ENCODE measurements at places on chromosomes 1 and 21.

GRCh38 chr1:171595324-171595723, 26.7 kb upstream of the MYOCOS start:
- DNase-seq = no peak

GRCh38 chr1:18599086-18599485, 31.6 kb upstream of the PAX7 start:
- no peak for DNase-seq

DNA sequence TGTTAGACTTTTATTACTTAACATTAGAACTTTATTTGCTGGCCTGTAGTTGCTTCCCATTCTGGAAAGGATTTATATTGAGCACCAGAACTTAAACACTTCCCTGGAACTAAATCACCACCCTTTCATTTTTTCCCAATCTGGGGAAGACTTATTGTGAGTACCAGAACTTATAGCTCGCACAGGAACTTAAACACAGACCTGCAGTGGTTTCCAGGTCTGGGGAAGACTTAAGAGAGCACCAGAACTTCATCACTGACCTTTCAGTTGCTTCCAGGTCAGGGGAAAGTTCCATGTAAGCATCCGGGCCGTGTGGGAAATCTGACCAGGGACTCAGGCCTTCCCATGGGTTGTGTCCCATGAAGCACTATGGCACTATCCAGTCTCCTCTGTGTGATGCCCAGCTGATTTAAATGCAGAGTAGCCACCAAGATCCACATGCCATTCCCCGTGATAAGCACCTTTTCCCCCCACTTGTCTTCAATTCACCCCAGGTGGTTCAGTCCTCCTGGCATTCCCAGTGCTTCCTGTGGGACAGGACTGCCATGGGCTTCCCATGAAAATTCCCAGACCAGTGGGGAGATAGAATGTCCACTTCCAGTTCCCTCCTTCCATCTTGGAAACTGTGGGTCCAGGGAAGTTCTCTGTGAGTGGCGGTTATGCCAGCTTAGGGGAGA, 48.9 kb downstream of the C4BPA start:
- DNase-seq = no peak

DNA sequence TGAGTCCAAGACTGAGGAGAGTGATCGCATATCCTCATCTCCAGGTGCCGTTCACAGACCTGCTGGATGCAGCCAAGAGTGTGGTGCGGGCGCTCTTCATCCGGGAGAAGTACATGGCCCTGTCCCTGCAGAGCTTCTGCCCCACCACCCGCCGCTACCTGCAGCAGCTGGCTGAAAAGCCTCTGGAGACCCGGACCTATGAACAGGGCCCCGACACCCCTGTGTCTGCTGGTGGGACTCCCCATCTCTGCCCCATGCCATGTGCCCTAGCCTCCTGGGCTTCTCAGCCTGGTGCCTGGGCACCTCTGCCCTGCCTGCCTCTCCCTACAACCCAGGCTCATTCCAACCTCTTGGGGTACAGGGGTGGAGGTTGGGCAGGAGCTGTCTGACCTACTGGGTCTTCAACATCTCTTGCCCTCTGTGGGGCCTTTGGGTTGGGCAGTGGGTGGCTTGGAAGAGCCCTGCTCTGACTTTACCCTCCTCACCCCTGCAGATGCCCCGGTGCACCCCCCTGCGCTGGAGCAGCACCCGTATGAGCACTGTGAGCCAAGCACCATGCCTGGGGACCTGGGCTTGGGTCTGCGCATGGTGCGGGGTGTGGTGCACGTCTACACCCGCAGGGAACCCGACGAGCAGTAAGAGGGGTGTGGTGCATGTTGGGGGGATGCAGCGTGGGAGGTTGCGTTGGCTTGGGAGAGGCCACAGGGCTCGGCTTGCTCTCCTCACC, 7.2 kb downstream of the AMPD2 start:
- no peak for DNase-seq

- DNase-seq = no peak
Observed at GRCh38 chr1:190634134-190634533, 156.5 kb upstream of the BRINP3 start.

DNA sequence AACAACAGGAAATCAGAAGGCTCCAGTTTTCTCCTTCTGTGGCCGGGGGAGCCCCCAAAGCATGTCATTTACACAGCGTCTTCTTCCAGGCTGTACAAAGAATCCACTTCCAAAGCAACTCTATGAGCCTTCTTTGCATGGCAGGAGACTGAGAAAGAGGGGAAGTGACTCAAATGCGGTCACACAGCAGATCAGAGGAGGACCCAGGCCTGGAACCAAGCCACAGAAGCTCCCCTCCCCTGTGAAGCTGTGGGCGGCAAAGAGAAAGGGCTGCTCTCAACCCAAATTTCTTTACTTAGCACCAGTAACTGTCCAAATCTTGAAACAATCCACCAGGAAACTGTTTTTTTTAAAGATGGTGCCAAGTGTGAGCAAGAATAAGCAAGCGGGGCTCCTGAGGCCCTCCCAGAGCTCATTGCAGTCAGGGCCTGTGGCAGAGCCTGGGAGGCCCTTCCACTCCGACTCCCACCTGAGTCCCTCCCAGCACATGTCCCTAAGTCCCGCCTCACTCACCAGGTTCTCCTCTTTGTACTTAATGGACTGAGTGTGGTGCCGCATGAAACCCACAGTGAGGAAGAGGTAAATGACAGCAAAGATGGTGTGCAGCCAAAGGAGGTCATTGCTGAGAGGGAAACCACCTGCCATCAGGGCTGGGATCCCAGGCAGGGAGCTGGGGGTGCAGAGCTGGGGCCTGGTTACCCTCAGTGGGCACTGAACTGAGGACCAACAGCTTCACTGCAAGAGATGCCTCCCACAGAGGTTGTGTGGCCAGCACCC, 15.9 kb downstream of the TMEM63A start:
- DNase-seq = peak; percentile 49

DNA sequence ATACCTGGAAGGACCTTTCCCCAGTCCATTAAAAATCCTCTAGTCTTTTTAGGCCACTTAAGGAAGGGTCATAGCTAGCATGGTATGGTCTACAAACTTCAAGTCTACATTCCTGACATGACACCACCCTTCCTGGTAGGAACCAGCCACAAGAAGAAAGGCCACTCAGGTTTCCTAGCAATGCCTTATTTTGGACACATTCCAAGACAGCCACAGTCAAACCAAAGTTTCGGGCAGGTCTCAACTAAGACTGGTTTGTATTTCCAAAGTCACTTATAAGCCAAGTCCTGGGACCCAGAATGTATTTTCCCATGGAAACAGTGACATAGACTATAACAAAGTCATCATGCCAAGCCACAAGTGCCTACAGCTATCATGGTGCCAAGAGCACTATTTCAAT, 50.6 kb upstream of the SLC44A3 start:
- no peak for DNase-seq

DNA sequence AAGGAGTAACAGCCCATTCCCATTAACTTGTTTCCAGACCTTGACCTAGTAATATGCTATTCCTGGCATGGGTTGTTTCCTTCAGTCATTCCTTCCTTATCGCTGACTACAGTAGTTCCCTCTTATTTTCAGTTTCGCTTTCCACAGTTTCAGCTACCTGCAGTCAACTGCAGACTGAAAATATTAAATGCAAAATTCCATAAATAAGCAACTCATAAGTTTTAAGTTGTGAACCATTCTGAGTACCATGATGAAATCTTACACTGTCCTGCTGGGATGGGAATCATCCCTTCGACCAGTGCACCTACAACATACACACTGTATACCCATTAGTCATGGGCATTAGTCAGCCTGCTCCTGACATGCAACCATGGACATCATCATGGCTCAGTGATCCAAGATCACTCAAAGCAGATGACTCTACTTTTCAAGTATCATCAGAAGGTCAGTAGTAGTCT, 66.7 kb downstream of the CCDC30 start:
- DNase-seq = no peak

- no peak for DNase-seq
Observed at GRCh38 chr1:185672719-185673360, 61.4 kb upstream of the HMCN1 start.

DNA sequence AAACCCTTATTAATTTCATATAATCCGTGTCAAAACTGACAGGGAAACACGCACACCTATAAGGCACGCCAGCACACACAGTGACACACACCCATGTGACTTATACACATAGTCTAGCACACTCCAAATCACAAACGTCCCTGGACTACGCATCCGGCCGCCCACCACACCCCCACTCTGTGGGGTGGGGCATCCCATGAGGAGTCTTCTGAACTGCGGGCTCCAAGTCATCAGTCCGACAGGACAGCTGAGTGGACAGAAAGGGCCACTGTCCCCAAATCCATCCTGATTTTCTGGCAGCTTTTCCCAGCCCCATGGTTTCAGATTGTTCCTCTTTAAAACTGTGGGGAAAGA, 829 bp downstream of the PEA15 start:
- peak; percentile 26 for DNase-seq

GRCh38 chr1:246576709-246577032, 10.4 kb downstream of the CNST start:
- DNase-seq = no peak

DNA sequence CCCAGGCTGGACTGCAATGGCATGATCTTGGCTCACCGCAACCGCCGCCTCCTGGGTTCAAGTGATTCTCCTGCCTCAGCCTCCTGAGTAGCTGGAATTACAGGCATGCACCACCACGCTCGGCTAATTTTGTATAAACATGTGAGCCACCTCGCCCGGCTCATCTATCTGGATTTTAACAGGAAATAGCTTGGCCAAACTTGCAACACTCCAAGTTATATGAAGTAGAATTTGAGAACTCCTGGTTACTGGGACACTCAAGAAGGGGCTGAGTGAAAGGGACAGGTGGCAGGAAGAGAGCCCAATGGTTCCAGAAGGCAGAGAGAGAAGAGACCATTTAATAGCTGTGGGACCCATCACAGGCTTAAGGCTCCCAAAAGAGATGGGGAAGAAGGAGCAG, 2.9 kb upstream of the GPX7 start:
- no peak for DNase-seq

DNA sequence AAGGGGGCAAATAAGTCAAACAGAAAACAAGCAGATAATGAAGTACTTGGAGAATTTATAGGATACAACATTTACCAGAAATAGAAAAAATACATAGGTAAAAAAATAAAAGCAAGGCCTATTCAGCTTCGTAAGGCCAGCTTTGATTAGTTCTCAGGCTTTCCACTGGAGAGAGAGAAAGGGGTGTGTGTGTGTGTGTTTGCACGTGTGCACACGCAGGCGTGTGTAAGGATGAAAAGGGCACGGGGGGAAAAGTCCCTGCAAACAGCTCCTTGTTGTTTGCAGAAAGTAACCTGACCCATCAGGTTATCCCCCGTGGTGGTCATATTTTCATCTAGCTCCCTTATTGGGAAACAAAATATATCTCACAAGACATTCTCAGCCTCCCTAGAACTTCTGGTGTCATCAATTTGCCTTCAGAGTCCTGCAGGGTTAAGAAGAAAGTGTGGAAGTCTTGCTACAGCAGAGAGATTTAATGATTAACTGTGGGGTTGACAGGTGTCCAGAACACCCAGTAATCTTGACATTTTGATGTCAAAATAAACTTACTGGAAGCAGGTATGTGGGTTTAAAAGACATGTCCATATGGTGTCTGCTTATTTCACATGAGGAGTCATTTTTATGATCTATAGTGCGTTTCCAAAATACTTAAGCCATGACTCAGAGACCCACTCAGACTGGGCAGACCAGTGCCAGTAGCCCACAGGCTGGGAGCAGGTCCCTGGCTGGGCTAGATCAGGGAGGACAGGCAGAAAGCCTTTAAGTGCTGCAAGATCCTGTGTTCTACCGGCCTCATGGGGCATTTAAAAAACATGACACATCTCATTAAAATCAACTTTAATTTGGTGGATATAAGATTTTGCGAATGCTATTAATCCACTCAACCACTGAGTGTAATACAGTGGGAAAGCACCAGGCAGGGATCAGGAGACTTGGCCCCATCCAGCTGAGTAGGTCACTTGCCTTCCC, 487.6 kb upstream of the CAMK1G start:
- DNase-seq = no peak

DNA sequence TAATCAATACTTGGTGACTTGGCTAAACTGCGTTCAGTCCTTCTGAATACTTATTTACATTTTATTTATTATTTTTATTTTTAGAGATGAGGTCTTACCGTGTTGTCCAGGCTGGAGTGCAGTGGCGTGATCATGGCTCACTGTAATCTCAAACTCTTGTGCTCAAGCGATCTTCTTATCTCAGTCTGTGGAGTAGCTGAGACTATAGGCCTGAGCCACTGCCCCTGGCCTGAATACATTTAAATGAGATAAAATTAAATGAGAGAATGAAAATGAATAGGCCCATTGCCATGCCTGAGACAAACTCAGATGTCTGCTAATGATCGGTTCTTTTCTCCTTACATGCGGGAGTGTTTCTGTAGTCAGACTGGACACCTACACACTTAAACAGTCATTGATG, 86.0 kb downstream of the GALNT2 start:
- DNase-seq = no peak

DNA sequence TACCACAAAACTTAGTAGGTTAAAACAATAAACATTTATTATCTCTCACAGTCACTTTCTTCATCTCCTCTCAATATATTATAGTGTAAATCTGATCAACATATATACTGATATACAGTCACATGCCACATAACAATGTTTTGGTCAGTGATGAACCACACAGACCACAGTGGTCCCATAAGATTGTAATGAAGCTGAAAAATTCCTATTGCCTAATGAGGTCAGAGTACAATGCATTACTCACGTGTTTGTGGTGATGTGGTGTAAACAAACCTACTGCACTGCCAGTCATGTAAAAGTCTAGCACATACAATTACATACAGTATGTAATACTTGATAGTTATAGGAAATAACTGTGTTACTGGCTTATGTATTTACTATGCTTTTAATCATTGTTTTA, 30.1 kb downstream of the OLFML3 start:
- DNase-seq = no peak

- DNase-seq = no peak
Observed at GRCh38 chr1:155038602-155039307, 5.1 kb downstream of the DCST1 start.

DNA sequence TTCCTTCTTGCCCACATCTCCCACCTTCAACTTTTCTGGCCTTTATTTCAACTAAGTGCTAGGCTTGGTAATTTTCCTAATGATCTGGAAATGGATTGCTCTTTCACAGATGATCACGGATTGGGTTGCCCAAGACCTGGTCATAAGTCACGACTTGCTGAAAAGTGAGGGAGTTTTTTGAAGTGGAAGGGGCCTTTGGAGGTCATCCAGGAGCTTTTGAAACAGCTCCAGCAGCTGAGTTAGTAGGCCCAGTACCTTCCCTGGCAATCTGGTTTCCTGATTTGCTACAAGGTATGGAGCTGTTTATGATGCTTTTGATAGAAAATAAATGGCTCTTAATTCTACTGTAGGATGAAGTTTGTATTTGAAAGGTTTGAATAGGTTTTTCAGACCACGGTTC, 20.4 kb downstream of the GREM2 start:
- no peak for DNase-seq

- DNase-seq = no peak
Observed at GRCh38 chr21:41373253-41373652, 11.4 kb downstream of the MX2 start.

- DNase-seq = no peak
Observed at GRCh38 chr1:98677288-98677687, 15.8 kb downstream of the SNX7 start.

GRCh38 chr1:46333300-46334029, 7.1 kb upstream of the NSUN4 start:
- no peak for DNase-seq

Measured in effector memory CD4-positive, alpha-beta T cell (primary cell).